Right atrium auricular region (tissue), 2 donors: ENCODE measurements at places on chromosomes 3 and 15. TPM values are rescaled to one million over a fixed set of nuclear protein-coding genes. Genes with fewer than 3 reads are reported as not detected.

- H3K27me3 ChIP-seq, result no peaks in the 10 kb centered on the region
- DNase-seq, result no peak
- H3K4me1 ChIP-seq, result no peaks in the 10 kb centered on the region
Measured at GRCh38 chr15:77499087-77499760, 78.5 kb downstream of the HMG20A start.

GRCh38 chr15:83605111-83605945 is 48.6 kb upstream of the ADAMTSL3 start:
- no peak for DNase-seq
- no peak overlapping the region for H3K27ac ChIP-seq
- no peaks in the 10 kb centered on the region for H3K4me1 ChIP-seq
- H3K4me3 ChIP-seq, result no peak overlapping the region
- no peaks in the 10 kb centered on the region for H3K36me3 ChIP-seq
- H3K27me3 ChIP-seq, result no peaks in the 10 kb centered on the region

GRCh38 chr3:46614431-46614830 is 2.1 kb downstream of the FAM240A start:
- H3K4me3 ChIP-seq, result no peak overlapping the region
- no peaks in the 10 kb centered on the region for H3K4me1 ChIP-seq
- no peaks in the 10 kb centered on the region for H3K36me3 ChIP-seq

DNA sequence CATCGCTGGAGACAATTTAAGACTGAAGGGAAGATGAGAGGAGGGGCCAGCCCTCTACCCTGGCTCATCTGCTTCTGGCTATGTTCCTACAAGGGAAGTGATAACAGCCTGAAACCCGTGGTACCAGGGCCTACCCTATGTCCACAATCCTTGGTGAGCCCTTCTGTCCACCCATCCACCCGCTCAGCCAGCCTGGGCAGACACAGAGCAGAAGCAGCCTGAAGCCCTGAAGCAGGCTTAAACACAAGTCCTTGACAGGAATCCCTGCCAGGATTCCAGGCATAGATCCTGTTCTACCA is 15.4 kb downstream of the CLK3 start:
- H3K27me3 ChIP-seq, result no peaks in the 10 kb centered on the region
- no peak overlapping the region for H3K4me3 ChIP-seq
- no peak overlapping the region for H3K27ac ChIP-seq
- peaks cover 70% of the 10 kb centered on the region for H3K36me3 ChIP-seq
- no peaks in the 10 kb centered on the region for H3K4me1 ChIP-seq
- no peak for DNase-seq

DNA sequence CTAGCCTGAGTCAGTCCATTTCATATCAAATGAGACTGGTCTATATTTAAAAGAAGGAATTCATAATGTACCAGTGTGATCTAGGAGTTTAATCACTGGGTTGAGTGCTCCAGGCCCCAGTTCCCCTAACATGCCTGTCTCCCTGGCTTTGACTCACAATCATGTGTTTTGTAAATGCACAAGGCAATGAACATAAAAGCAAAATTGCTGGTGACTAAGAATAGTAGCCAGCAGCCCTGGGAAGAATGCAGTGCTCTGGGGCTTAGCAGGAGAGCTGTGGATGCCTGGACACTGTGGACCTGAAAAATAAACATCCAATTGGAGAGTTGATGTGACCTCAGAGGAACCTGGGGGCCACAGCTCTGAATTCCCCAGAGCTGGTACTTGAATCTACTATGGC is 50.3 kb downstream of the SYNPR start:
- H3K27me3 ChIP-seq, result no peaks in the 10 kb centered on the region
- no peaks in the 10 kb centered on the region for H3K36me3 ChIP-seq

GRCh38 chr3:9225268-9225667 is 24.2 kb downstream of the SRGAP3 start:
- H3K4me1 ChIP-seq, result no peaks in the 10 kb centered on the region
- H3K27me3 ChIP-seq, result no peaks in the 10 kb centered on the region
- H3K27ac ChIP-seq, result no peak overlapping the region

- H3K27me3 ChIP-seq, result no peaks in the 10 kb centered on the region
- H3K4me1 ChIP-seq, result no peaks in the 10 kb centered on the region
- DNase-seq, result no peak
- no peak overlapping the region for H3K27ac ChIP-seq
- no peaks in the 10 kb centered on the region for H3K36me3 ChIP-seq
Measured at GRCh38 chr15:87591042-87591441, 665.5 kb downstream of the NTRK3 start.

DNA sequence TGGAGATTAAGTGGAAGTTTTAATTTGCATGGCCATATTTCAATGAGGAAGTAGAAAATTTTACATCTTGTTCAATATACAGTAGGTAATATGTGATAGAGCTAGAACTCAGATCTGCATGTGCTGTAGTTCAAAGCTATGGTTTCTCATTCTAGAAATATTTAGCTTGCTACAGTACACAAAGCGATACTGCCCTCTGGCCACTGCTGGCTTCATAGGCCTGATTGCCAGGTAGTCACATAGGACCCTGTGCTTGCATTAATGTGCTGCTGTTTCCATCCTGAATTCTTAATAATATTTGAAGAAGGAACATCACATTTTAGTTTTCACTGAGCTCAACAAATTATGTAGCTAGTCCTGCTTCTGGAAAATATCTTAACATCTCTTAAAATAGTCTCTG is 87.0 kb downstream of the PLSCR2 start:
- no peak overlapping the region for H3K4me3 ChIP-seq
- no peaks in the 10 kb centered on the region for H3K4me1 ChIP-seq
- no peak overlapping the region for H3K27ac ChIP-seq
- no peaks in the 10 kb centered on the region for H3K36me3 ChIP-seq
- H3K27me3 ChIP-seq, result no peaks in the 10 kb centered on the region

DNA sequence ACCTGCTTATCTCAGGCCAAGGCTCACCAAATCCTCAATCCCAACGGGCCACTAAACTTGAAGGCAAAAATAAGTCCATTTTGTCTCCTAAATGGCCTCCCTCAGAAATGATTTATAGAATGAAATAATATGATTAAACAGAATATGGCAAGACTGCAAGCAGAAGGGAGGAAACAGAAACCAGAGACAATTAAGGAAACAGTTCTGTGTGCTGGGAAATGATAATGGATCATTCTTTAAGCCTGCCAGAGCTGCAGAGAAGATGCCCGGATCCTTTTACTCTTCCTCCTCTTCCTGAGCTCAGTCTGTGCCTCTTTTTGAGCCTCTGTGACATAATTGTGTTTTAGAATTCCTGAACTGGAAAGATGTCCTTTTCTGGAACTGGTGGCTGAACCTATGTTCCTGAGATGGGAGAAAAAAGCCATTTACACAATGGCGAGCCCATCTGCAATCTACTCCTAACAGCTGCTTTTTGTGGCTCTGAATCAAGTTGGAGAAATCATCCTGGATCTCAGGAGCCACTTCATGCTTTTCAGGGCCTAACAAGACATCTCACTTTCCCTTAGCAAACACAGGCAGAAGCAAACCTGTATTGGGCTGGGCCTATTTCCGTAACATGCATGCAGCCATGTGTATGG is 2.8 kb upstream of the ABHD2 start:
- no peaks in the 10 kb centered on the region for H3K27me3 ChIP-seq
- H3K36me3 ChIP-seq, result no peaks in the 10 kb centered on the region
- H3K4me3 ChIP-seq, result no peak overlapping the region
- H3K4me1 ChIP-seq, result no peaks in the 10 kb centered on the region
- DNase-seq, result no peak

GRCh38 chr15:89672221-89673164 is 6.7 kb downstream of the PLIN1 start:
- no peaks in the 10 kb centered on the region for H3K36me3 ChIP-seq
- H3K4me1 ChIP-seq, result peaks cover 6% of the 10 kb centered on the region
- no peak overlapping the region for H3K4me3 ChIP-seq
- H3K27ac ChIP-seq, result peak overlapping the region; percentile 10

DNA sequence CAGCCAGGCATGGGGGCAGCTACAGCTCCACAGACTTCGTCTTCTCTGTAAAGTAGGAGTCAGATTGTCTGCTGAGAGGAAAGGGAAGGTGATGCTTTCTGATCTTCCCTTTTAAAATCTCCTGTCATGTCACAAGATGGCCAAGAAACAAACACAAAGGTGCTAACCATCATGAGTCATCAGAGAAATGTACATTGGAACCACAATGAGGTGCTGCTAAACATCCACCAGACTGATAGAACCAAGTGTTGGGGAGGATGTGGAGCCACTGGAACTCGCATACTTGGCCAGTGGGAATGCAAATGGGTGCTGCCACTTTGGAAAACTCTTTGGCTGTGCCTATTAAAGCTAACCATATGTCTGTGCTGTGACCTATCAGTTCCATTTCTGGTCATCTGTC is 268.8 kb downstream of the SLCO3A1 start:
- no peaks in the 10 kb centered on the region for H3K27me3 ChIP-seq
- no peaks in the 10 kb centered on the region for H3K4me1 ChIP-seq
- H3K4me3 ChIP-seq, result no peak overlapping the region
- peaks cover 33% of the 10 kb centered on the region for H3K36me3 ChIP-seq
- no peak overlapping the region for H3K27ac ChIP-seq

DNA sequence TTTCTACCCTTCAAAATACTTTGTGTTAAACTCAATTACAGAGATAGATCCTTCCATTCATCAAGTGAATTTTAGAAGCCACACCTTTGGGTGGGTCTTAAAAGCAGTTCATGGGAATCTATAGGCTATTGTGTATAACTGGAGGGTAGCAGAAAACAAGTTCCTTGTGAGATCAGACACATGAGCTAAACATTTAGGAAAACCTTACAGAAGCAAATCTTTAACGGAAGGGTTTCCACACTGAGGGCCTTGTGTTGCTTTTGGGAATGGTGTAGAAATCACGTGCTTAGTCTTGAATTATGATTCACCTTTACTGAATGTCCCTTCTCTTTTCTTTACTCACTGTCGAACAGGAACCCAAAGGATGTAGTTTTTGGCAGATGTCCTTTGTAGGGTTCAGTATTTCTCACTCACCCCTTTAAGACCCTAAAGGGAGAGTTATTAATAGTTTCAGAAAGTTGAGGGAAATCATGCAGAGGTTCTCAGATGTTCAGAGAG is 257.3 kb upstream of the CTDSPL start:
- H3K27ac ChIP-seq, result no peak overlapping the region
- H3K36me3 ChIP-seq, result no peaks in the 10 kb centered on the region
- H3K27me3 ChIP-seq, result no peaks in the 10 kb centered on the region
- H3K4me1 ChIP-seq, result no peaks in the 10 kb centered on the region
- H3K4me3 ChIP-seq, result no peak overlapping the region
- DNase-seq, result no peak

DNA sequence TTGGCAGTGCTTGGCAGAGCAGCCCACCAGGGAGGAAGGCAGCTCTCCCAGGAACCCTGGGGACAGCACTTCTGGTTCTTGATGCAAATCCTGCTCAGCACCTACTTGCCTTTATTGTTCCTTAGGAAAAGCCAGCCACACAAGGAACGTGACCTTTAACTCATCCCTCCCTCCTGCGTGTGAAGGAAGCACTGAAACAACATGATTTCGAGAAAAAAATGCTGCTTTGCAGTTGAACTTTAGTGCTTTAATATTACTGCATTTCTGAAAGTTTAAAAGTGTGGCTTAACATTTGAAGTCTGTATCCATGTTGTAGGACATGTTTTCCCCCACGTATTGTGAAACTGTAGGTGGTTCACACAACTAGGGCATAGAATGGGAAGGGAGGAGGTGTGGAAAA is 50.4 kb upstream of the CTNNB1 start:
- no peak for DNase-seq
- no peaks in the 10 kb centered on the region for H3K36me3 ChIP-seq
- H3K27me3 ChIP-seq, result no peaks in the 10 kb centered on the region
- H3K4me3 ChIP-seq, result no peak overlapping the region

DNA sequence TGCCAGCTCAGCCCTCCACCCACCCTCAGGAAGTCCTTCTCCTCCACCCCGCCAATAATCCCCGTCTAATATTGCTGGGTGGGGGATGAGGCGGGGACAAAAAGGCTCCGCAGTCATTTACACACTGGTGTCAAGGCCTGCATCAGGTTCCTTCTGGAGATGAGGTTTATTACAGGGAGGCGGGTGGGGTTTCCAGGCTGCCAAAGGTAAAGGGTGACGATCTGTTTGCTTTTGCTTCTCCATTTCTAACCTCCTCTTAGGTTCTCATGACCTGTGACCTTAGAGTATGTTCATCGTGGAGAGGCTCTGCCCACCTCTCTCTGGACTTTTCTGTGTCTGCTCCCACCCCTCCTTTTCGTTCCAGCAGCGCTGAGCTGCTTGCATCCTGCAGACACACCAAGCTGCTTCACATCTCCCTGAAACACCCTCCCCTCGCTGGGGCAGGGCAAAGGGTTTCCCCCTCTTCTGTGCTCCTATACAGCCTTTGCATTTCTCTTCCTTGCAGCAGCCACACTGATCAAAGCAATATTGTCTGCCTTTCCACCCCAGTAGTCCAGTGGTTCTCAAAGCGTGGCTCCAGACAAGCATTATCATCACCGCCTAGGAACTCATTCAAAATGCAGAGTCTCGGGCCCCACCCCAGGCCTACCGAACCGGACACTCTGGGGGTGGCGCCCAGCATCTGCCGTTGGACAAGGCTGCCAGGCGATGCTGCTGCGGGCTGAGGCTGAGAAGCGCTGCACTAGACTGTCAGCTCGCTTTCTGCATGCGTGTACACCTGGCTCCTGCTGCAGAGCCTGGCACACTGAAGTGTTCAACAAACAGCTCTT is 26.6 kb downstream of the CA12 start:
- no peak overlapping the region for H3K27ac ChIP-seq
- no peaks in the 10 kb centered on the region for H3K36me3 ChIP-seq
- H3K27me3 ChIP-seq, result no peaks in the 10 kb centered on the region
- DNase-seq, result no peak
- H3K4me3 ChIP-seq, result no peak overlapping the region

DNA sequence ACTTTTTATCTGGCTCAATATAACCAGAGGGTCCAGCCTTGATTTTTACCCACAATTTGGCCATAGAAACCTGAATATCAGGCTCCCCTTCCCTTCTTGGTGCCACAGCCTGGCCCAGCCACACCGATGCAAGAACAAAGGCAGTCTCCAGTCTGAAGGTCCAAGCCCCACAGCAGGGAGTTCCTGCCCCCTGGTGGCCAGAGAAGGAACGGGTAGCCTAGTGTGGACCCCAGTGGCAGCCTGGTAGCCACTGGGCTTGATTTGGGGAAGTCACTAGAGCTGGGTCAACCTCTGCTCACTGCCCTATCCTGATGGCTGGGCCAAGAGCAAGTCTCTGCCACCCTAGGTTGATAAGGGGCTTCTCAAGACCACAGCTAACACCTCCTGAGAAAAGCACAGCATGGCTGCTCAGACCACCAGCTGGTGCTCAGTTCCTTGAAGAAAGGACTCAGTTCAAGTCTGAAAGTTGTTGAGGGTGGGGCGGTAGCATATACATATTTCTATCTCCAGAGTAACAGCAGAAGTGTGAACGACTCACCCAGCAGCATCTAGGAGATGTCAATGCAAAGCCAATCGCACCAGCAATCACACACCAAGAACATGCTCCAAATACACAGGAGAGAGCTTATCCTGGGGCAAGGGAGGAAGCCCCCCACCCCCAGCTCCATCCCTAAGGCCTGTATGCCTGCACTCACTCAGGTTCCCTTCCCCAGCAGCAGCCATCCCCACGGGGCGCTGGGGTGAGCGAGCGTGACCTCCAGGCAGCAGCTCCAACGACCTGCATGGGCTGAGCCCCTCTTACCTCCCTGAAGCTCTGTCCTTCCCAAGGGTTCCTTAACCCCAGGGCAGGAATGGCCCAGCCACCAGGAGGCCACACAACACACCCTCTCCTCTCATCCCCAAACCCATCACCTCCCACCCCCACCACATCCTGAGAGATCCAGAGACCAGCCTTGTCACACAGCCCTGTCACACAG is 7.6 kb downstream of the PFKFB4 start:
- H3K4me1 ChIP-seq, result no peaks in the 10 kb centered on the region
- H3K4me3 ChIP-seq, result no peak overlapping the region
- H3K27ac ChIP-seq, result no peak overlapping the region
- no peaks in the 10 kb centered on the region for H3K36me3 ChIP-seq

Gene IL5RA
- total RNA-seq, result 2.6 TPM

Gene HRG
- not detected for total RNA-seq

Gene NOX5
- 0.16 TPM for total RNA-seq

Gene GOLGA8K
- total RNA-seq, result not detected

Gene NPAP1
- not detected for total RNA-seq

Gene DUOXA2
- not detected for total RNA-seq
